Stimulated activated CD4-positive, alpha-beta T cell treated with anti-CD3 and anti-CD28 coated beads, Interleukin-4, amount 100 ng/mL, for 1 hour (primary cell): ENCODE measurements at places on chromosomes 3 and 15.

GRCh38 chr3:162395496-162395895 lies 898.9 kb downstream of the OTOL1 start:
- no peak for DNase-seq

- DNase-seq = no peak
Measured at GRCh38 chr3:14253022-14253706, 74.5 kb downstream of the LSM3 start.

- no peak for DNase-seq
Measured at GRCh38 chr3:168040607-168041208, 55.0 kb downstream of the GOLIM4 start.

DNA sequence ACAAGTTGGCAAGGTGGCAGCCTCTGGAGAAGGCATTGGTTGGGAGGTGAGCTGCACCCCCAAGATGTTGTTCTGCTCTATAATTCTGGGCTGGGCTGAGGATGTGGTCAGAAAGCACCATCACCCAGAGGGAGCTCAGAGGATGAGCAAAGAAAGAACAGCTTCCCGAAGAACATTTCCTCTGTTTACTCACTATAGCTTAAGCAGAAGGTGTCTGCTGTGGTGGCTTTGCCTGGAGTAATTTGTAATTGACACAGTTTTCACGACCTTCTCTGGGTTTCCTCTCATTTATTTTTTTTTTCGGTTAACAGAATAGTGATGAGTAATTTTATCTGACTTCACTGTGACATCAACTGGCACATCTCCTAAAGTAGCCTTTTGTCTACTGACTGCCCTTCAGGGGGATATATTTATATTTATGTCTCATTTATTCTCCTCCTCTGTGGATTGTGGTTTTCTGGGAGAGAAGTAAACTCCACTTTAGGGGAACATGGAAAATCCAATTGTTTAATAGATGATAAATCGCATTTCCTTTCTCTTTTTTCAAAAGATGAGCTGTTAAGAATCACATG lies 49.5 kb upstream of the ABHD17C start:
- no peak for DNase-seq

- no peak for DNase-seq
Measured at GRCh38 chr15:87429754-87430153, 826.8 kb downstream of the NTRK3 start.

DNA sequence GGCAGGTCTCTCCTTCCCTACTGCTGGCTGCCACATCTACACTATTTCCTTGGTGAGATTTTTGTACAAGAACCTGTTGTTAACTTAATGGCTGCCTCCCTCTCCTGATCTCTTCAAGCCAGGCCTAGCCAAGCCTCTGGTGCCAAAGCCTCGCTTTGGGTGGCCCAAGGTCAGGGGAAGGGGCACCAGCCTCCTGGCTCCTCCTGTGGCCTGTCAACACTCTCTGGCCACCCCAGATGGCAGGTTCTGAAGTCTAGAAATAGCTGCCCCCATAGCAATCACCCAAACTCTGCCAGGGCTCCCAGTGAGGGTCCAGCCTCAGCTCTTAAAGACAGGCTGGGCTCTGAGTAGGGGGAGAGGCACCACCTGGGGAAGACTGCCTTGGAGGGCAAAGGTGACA lies 5.0 kb downstream of the IFRD2 start:
- DNase-seq = no peak

DNA sequence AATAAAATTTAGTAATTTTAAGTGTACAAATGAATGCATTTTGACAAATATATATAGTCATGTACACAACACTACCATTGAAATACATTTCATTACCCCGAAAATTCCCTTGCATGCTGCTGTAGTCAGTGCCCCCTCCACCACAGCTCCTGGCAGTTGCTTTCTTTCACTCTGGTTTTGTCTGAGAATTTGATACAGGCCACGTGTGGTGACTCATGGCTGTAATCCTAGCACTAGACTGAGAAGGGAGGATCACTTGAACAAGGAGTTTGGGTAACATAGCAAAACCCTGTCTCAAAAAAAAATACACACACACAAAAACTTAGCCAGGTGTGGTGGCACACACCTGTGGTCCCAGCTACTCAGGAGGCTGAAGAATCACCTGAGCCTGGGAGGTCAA lies 65.4 kb downstream of the TFRC start:
- DNase-seq = no peak

GRCh38 chr3:161035711-161036110 lies 69.4 kb downstream of the B3GALNT1 start:
- DNase-seq = no peak

GRCh38 chr3:157131861-157132260 lies 28.1 kb downstream of the CCNL1 start:
- no peak for DNase-seq

- DNase-seq = no peak
Measured at GRCh38 chr3:17605032-17605431, 137.4 kb downstream of the TBC1D5 start.

DNA sequence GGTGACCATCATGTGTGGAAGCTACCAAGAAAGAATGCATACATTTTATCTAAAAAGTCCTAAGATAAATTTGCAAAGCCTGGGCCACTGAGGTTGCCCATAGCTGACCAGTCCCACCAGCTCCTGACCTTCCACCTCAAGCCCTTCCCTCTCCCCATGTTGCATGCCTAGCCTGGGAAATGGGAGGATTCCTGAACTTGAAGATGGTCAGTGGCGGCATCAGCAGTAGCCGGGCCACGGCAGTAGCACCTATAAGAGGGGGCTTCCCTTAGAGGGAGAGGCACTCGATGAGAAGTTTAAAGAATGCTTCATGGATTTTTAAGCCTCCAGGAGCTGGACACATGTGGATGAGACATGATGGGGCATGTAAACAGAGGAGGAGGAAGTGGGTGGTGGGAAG lies 172.1 kb downstream of the KLF13 start:
- no peak for DNase-seq

- DNase-seq = no peak
Measured at GRCh38 chr15:101608201-101608600, 44.0 kb downstream of the TM2D3 start.

DNA sequence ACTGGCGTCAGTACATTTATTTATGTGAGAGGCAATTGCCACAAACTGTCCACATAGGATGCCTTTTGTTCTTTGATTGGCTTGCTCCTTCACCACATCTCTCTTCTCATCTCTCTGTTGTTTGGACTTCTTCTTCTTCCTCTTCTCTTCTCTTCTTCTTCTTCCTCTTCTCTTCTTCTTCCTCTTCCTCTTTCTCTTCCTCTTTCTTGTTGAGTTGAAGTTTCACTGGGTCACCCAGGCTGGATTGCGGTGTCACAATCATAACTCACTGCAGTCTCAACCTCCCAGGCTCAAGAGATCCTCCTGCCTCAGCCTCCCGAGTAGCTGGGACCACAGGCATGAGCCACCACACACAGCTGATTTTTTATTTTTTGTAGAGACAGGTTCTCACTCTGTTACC lies 67.7 kb upstream of the GSK3B start:
- DNase-seq = no peak

- no peak for DNase-seq
Measured at GRCh38 chr3:149534671-149535332, 60.3 kb downstream of the TM4SF4 start.

- DNase-seq = no peak
Measured at GRCh38 chr15:34772312-34772711, 17.5 kb upstream of the GJD2 start.

DNA sequence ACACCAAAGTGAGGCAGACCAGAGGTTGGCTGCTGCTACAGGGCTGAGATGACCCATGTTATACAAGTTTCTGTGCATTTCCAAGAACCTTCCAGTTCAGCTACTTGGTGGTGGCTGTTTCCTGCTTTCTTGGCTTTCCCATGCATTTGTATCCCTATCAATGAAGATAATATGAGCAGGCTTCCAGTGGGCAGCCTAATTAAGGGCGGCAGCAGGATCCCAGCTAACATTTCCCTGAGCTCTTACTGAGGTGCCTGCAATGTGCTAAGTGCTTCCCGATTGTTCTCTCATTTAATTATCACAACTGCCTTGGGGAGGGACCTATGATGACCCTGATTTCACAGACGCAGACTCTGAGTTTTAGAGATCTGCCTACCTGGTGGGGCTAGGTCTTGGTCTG lies 95.5 kb downstream of the FRMD4B start:
- no peak for DNase-seq

DNA sequence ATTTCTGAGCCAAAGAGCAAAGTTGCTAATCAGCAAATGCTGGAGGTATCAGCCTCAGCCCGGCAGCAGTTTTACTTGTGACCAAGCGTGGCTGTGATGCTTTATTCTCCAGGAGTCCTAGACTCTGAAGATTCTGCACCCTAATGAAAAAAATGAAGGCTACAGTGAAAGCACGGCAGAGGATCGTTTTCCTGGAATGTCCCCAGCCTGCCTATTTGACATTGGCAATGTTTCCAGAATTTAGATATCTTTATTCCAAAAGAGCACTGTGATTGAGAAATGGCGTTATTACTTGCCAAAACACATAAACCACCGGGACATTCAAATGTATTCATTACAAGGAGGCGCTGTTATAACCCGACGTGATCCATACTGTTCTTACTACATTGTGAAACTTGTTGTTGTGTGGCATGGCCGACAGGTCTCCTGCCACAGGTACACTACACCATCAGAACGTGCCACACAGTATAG lies 263.8 kb downstream of the SLCO3A1 start:
- DNase-seq = no peak

DNA sequence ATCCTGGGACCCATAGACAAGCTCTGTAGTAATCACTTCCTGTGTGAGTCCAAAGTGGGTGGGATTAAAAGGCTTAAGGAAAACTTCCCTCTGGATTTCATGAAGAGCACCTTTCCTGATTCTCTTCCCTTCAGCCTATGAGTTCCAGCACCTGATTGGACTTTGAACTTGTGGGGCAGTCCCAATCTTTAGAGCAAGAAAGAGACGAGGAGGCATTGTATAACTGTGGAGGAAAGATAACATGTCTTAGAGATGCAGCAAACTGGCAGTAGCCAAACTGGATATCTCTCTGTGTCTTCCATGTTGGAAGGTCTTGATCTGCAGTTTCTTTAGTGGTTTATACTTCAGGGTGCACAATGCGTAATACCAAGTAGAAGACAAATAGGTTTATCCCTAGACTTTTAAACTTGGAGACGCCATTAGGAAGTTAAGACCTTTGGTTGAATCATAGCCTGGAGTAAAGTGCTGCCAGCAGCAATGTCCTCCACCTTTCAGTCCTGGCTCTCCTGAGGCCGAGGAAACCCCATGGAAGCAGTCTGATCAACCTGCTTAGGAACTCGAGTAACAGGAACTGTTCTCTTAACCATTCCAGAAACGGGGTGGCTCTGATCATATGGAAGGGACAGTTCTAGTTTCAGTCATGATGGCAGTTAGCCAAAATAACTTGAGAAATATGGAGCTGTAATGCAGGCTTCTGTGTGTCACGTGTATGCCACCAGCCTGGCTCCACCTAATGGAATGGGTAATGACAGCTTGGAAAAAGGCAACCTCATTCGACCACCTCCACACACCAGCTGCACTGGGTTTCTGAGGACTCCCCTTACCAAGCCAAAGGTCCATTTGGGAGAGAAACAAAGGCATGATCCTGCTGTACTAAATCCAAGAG lies 4.7 kb downstream of the EIF1B start:
- DNase-seq = no peak

DNA sequence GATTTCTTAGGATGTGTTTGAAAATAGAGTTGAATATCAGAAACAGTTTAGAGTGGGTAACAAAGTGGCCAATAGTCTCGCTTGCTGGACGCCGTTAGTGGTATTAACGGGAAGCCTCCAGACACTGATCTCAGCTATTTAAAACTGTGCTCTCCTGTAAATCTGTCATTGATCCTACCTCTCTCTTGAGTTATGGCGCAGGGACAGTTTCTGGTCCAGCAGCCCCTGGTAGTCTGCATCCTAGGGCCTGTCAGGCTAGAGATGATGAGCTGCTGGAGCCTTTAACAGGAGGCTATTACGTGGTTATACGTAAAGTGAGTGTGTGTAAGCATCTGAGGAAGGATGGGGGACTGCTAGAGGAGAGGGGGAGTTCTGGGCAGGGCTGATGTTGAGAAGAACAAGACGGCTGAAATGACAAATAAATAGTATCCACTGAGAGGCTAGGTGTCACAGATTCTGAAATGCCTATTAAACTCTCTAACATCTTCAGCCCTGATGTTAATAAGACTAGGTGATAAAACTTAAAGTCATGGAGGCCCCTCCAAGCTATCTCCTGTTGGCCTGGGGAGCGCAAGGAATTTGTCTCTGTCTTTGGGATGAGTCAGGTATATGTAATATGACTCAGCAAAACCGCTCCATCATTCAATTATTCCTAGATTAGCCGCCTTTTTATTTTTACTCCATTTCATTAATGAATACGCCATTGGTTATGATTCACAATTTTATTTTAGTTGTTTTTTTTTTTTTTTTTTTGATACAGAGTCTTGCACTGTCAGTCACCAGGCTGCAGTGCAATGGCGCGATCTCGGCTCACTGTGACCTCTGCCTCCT lies 155.7 kb downstream of the GREM1 start:
- no peak for DNase-seq

GRCh38 chr15:66408254-66408653 lies 21.5 kb downstream of the MAP2K1 start:
- no peak for DNase-seq

DNA sequence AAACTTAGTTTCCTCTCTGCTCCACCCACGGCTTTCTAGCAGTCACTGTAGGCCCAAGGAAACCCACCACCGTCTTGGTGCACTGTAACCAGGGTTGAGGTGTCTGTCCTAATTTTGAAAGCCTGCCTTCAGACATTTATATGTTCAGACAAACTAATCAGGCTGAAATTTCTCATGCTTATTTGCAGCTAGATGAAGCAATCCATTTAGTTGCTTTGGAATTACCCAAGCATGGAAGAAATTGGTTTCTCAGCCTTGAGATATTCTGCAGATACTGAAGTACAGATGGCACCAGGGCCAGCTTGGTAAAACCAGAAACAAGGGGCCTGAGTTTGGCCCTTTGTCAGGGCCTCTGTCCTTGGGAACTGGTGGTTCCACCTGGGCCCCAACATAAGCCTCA lies 105.4 kb downstream of the CACNA1D start:
- DNase-seq = no peak

DNA sequence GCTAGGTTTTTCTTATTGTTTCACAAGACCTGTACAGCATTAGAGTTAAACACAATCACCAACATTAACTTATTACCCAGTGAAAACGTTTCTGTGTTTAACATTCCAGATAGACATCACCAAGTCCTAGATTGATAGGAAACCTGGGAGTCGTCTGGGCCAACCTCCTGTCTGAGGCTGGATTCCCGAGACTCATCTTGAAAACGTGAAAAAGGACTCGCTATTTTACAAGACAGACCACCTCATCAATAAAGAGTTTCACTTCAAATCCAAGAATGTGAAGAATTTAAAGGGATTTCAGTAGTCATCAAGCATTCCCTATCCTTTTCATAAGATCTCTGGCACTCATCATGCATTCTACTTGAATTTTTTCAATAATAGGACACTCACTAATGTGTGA lies 626.6 kb downstream of the MCTP2 start:
- DNase-seq = no peak

- no peak for DNase-seq
Measured at GRCh38 chr15:65512189-65512588, 5.3 kb downstream of the DPP8 start.

DNA sequence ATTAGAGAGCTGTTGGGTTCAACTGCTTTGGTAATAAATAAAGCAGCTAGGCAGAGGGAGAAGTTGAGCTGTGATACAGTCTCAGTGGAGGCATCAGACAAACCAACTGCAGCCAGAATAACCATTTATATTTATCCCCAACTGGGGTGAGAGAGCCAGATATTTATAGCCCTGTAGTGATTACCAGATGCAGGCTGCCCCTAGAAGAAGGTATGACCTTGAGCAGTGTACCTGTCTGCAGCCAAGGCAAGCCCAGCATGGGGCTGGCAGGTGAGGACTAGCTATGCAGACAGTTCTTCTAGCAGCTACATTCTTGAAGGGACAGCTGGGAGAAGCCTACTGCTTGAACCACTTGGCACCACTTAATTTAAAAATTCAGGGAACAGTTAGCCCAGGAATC lies 144.4 kb upstream of the EPHA3 start:
- no peak for DNase-seq
